ENCODE measurements at places on chromosomes 6 and 20.
A peak's percentile ranks its signal among the peaks of the same experiment; 100 is the strongest.

GRCh38 chr20:4815628-4816027 lies 93.9 kb downstream of the PRND start:
- DNase-seq = no peak

GRCh38 chr6:105452924-105453756 lies 50.3 kb upstream of the PREP start:
- no peak for DNase-seq

DNA sequence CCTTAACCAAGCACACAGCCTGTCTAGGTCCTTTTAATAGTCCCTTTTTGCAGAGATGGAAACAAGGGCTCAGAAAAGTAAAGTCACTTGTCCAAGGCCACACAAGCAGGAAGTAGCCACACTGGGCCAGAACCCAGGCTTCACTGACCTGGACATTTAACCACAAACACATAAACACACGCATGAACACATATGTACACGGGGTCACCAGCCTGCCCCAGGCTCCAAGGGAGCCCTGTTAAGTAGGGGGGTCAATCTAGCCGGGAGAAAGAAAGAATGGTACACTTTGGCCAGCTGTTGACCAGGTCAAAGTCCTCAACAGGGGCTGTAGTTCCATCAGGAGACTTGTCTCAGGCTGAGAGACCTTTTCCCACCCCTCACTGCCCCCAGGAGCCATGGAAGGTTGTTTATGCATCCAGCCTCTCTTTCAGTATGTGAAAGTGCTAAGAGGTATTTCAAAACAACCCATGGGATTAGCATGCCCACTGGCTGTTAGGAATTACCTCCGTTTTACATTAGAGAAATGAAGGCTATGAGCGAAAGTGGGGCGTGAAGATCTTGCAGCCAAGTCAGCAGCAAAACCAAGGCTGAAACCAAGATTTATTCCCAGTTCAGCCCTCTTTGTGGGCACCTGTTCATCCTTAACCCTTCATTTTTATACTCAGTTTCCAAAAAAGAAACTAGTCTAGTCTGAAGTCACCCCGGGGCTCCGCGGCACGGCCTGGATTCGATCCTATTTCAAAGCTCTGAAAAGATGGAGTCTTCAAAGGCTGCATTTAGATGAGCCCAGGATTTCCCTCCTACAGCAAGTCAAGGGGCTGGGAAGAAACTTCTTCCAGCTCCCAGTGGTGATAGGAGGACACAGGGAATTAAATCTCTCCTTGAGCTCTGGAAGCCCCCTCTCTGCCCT lies 9.8 kb downstream of the SDC4 start:
- DNase-seq = no peak

DNA sequence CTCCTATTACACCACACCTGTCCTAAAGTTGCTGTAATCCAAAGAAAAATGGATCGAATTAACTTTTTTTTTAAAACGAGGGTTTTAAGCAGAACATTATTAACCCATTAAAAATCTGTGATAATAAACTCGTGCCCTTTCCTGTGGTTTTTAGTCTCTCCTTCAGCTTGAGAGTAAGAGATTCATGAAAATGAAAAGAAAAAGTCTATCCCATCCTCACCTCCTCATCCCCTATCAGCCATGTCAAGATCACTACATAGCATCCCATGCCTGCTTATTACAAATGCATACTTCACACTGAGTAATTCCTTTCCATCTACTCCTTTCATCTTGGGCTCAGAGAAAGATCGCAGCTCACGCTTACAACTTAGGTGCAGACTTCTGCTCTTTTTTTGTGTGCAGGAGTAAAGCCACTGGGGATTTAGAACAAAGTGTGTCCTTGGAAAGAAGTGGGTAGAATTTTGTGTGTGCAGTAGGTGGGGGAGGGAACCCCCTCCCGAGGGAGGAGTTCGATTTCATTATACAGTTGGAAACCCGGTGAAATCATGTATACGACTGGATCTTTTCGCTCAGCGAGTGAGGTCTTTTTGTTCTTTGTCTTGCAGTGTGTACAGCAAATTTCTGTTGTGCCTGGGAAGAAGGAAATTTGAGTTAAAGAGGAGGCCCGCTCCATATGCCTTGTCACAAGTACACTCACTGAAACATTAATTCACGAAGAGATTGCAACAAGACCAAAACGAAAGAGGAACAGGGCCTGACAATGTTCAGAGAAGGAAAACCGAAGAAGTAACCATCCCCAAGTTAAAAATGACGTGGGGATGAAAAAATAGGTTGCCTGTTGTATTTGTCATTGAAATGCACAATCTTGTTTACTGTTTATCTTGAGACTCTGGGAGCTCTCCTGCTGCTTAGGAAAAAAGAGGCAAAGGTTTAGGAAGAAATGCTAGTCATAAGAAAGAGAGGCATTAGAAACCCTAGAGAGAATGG lies 146.5 kb upstream of the ZNF217 start:
- no peak for DNase-seq

DNA sequence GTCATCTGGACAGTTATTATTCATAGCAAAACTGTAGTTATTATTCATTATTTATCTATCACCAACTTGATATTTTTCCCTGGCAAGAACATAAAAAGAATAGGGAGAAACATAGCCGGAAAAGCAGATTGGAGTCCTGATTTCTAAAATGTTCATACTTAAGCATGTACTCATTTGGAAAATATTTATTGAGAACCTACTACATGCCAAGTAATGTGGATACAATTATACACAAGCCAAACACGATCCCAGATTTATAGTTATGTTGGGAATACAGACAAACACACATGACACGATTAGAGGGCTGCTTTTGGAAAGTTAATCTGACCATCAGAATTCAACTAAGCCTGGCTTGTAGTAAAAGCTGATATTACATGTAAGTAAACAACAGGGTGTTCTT lies 30.7 kb downstream of the ARHGAP18 start:
- no peak for DNase-seq

GRCh38 chr6:12126051-12126450 lies 113.9 kb downstream of the HIVEP1 start:
- no peak for DNase-seq

DNA sequence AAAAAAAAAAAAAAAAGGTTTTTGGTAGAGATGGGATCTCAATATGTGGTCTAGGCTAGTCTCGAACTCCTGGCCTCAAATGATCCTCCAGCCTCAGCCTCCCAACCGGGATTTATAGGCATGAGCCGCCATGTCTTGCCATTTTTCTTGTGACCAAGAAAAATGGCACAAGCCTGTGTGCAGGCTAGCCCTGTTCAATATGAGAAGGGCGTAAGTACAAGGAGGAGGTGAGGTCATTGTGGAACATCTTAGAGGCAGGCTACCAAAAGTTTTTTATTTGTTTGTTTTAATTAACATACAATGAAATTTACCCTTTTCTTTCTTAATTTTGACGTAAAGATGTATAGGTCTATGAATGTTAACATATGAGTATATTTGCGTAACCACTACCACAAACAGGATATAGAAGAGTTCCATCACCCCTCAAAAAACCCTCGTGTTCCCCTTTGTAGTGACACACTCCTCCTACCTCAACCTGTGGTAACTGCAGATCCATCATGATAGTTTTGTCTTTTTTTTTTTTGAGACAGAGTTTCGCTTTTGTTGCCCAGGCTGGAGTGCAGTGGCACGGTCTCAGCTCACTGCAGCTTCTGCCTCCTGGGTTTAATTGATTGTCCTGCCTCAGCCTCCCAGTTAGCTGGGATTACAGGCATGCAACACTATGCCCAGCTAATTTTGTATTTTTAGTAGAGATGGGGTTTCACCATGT lies 28.3 kb upstream of the KIF3B start:
- DNase-seq = no peak

- DNase-seq = peak; percentile 59
These were observed 3.1 kb downstream of the PXDC1 start for GRCh38 chr6:3748208-3749066.

GRCh38 chr6:89729818-89730217 lies 89.8 kb downstream of the MDN1 start:
- DNase-seq = no peak

- DNase-seq = no peak
These were observed 26.4 kb upstream of the MEI4 start for GRCh38 chr6:77626426-77626825.

DNA sequence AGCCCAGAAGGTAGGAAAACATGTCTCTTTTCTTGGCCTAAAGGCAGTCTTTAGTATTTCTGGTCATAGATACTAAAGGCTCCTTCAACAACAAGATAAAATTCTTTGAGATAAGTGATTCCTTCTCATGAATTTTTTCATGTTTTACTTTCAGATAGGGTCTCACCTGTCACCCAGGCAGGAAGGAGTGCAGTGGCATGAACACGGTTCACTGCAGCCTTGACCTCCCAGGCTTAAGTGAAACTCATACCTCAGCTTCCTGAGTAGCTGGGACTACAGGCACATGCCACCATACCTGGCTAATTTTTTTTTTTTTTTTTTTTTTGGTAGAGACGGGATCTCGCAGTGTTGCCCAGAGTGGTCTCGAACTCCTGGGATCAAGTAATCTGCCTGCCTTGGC lies 9.1 kb downstream of the PNLDC1 start:
- no peak for DNase-seq

DNA sequence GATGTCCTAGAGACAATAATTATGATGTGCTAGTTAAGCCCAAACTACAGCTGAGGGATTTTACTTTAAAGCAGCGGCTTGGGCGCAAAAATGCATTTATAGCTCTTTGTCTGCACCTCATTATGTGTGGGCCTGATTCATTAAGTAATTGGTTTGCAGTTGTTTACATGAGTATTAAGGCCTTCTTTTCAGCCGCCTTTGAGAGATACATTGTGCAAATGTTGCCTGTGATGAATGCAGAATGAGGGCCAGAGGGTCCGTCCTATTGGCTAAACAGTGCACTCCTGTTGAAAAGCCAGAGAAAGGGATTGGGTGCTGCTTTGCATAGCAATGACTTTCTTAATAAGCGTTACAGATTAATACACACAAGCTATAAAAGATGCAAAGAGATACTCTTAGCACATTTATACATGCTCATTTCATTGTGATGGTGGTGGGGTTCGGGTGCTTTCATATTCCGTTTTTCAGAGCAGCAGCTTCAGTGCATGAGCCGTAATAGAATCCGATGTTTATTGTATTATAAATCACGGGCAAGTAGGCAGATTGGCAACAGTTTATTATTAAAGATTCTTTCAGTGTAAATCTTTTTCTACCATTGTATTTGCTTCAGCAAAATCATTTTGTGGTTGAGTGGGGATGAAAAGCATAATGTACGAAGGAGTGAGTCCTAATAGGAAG lies 68.2 kb upstream of the XRN2 start:
- DNase-seq = no peak

DNA sequence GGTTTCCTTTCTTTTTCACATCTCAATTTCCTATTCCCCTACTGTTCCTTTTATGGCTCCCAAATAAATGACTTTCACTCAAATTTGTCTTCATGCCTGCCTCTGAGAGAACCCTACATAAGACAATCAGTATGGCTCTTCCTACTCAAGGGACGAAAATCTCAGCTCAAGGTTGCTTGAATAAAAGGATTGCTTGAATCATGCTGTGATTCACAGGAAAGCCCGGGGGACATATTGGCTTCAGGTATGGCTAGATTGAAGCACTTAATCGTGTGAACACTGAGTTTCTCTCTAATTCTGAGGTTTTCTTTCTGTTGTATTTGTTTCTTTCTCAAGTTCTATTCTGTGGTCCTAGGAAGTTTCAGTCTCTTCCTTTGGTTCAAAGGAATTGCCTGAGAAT lies 140.3 kb upstream of the SULF2 start:
- DNase-seq = no peak

GRCh38 chr20:52590100-52590499 lies 382.1 kb upstream of the TSHZ2 start:
- DNase-seq = no peak

DNA sequence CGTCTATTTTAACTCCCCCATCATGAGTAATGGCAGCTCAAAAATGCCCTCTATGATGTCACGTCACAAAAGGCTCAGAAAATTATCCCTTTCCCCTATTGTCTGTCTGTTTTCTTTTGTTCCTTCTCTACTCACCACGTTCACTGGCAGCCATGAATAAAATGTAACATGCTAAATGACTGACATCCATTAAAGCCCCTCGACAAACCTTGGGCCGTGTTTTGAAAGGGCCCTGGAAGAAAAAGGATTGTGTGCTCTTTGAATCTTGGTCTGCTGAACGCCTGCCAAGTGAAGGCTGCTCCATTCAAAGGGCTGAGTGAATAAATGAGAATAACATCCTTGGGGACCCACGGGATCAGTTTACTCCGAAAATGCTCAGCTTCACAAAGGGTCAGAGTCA lies 118.7 kb downstream of the RPS12 start:
- DNase-seq = no peak

DNA sequence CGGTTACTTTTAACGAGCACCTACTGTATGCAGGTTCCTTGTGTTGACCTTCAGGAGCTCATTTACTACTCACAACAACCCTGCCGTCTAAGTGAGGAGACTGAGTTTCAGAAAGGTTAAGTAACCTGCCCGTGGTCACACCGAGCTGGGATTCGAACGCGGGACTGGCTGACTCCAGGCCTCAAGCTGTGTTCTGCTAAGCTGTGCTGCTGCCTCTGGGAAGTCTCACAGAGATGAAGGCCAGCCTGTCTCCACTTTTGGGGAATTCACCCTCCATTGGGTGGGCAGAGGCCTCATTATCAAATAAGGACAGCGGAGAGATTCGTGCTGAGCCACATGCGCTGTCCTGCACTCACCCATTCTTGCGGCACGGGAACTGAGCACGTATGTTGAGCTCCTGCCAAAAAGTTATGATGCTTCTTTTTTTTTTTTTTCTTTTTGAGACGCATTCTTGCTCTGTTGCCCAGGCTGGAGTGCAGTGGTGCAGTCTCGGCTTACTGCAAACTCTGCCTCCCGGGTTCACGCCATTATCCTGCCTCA lies 25.9 kb upstream of the MYT1 start:
- DNase-seq = peak; percentile 29

- DNase-seq = no peak
These were observed 97.4 kb downstream of the FILIP1 start for GRCh38 chr6:75396005-75396800.

- DNase-seq = no peak
These were observed 86.8 kb downstream of the ARHGAP18 start for GRCh38 chr6:129623008-129623732.

DNA sequence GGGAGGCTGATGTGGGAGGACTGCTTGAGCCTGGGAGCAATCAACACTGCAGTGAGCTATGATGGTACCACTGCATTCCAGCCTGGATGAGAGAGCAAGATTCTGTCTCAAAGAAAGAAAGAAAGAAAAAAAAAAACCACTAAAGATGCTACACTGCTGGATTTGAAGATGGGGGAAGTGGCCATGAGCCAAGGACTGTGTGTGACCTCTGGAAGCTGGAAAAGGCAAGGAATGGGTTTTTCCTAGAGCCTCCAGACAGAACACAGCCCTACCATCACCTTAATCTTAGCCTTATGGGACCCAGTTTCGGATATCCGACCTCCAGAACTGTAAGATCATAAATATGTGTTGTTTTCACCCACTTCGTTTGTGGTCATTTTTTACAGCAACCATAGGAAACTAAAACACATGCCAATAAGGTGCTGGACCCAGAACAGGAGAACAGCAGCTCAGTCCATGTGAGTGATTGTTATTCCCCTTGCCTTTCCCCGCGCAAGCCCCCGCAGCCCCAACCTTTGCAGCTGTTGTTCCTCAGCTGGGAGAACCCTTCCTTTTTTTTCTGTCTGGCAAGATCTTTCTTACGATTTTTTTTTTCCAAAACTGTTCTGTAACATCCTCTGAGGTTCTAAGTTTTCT lies 11.1 kb upstream of the VAPB start:
- DNase-seq = no peak

GRCh38 chr20:7868108-7868507 lies 72.2 kb downstream of the HAO1 start:
- DNase-seq = no peak

- DNase-seq = no peak
These were observed 132.4 kb downstream of the CFAP61 start for GRCh38 chr20:20184706-20185105.

- no peak for DNase-seq
These were observed 137.6 kb downstream of the PHF3 start for GRCh38 chr6:63773200-63773599.

Data from Caco-2 (cell line).